NCI-H774 (cell line): ENCODE measurements at places on chromosomes 13 and 19.

DNA sequence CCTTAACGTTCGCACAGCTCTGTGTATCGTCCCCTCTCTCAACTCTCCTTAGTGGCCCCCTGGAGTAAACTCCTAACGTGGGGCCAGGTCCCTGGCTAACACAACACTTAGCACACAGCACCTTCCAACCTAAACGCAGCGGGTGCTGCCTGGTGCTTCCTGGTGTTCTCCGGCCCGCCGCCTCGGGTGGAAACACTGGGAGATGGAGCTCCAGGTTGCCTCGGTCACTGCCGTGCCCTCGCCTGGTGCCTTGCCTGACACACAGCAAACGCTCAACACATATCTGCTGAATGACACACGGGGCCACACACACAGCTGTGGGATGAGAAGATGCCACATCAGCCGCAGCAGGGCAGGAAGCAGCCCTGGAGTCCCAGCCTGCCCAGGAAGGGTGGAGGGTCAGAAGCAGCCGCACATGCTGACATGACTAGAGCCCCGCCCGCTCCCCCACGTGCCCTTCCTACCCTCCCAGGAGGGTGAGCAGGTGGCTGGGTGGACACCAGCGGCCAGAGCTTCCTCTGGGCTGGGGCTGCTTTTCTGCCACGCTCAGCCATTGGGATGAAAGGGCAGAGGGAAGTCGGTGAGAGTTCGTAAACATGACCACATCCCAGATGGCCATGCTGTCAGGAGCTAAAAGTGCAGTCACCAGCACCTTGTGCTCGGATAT is 6.6 kb downstream of the PEPD start:
- no peak for DNase-seq

DNA sequence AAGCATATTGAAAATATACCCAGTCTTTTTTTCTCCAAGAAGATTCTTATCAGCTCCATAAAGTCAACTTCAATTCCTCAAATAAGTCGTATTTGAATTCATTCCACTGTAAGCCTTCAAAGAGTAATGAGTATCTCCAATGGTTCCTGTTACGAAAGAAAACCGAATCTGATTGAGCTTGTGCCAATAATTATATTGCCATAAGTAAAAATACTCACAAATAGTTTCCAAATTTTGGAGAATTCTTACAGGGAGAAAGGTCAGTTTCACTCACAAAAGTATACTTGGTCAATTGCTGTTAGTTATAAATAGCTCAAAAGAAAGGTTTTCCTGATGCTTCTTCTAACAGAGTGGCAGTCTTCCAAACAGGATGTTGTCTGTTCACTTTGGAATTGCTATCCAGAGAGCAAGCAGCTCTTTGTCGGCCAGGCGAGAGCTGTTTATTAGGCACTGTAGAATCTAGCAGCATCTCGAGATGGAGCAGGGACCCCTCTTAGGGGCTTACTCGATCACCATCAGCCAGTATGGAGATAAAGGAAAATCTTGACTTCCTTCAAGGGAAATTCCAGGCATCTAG is 13.5 kb downstream of the ERICH4 start:
- no peak for DNase-seq

- peak; percentile 65 for DNase-seq
These were observed 15.3 kb downstream of the CDX2 start for GRCh38 chr13:27953676-27954405.

GRCh38 chr19:5138606-5139582 is 170.0 kb downstream of the KDM4B start:
- DNase-seq: no peak

GRCh38 chr19:50266041-50266440 is 62.6 kb downstream of the MYH14 start:
- no peak for DNase-seq

DNA sequence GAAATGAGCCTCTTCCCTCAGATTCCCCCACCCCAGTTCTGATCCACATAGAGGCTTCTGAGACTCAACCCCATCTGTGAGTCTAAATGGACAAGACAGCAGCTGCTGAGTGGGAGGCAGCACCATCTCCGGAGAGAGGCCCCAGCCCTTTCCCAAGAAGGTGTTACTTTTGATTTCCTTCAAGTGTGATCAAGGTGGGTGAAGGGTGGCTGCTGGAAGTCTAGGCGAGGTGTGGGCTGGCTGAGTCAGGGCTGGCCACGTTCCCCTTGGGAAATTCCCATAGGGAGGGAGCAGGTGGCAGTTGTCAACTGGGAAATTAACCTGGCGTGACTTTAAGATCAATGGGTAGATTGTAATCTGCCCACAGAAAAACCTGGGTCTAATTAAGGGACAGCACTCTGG is 148.0 kb downstream of the FOXO1 start:
- no peak for DNase-seq

- DNase-seq: no peak
These were observed 1.9 kb downstream of the WDR18 start for GRCh38 chr19:986083-986482.

GRCh38 chr13:37679043-37679442 is 80.5 kb upstream of the POSTN start:
- DNase-seq: no peak

- DNase-seq: no peak
These were observed 560.9 kb upstream of the PCDH9 start for GRCh38 chr13:67791047-67791446.

DNA sequence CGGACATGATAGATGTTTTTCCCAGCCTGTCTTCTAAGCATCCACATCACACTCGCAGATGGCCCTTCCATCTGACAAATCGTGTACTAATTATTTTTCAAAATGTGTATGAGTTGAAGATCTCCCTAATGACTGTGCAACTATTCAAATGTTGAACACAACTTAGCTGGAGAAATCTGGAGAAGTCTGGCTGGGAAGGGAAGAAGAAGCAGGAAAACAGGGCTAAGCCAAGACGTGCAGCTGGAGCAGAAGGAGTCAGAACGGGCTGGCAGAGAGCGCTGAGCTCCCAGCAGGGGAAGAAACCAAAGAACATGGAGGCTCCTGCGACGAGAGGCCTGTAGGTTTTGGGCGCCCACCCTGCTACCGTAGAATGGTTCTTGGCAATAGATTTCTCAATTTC is 13.2 kb upstream of the LATS2 start:
- DNase-seq: no peak

DNA sequence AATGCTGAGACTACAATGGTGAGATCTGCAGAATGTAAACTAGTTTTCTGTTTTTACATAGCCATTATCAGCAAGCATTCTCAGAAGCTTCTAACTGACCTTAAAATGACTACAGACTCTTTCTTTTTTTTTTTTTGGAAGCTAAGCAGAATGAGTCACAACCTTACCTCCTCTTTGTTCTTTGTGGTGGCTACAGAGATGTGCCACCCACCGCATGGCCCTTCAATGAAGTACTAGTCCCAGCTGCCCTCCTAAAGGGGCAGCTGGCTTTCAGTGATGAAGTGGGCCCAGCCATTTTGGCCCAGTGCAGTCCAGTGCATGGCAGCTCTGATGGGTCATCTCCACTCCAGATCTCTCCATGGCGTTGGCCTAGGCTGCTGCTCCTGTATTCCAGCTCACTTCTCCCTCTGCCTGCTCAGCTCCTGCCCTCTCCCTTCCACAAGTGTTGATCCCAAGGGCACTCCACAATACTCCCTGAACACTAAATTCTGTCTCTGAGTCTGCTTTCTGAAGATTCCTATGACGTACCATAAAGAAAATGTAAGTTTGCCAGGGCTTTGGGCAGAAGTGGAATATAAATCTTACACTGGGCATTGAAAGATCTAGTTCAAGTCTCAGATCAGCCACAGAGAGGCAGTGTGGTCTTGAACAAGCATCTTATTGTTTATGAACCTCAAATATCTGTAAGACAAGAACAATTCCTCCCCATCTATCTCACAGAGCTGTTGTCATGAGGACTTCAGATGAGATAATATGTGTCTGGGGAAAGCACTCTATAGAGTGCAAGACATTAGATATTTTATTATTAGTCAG is 85.6 kb downstream of the RXFP2 start:
- DNase-seq: no peak
